ENCODE measurements at places on chromosomes 7 and 10. TPM values are rescaled to one million over a fixed set of nuclear protein-coding genes. Genes with fewer than 3 reads are reported as not detected.
A peak's percentile ranks its signal among the peaks of the same experiment; 100 is the strongest.

Gene TAS2R3
- 26.6 TPM for total RNA-seq

Gene ANKRD61
- not detected for total RNA-seq

Gene TMEM270
- total RNA-seq, result not detected

Gene STAMBPL1
- total RNA-seq, result 3.8 TPM

Gene DRGX
- total RNA-seq, result not detected

Gene MBL2
- not detected for total RNA-seq

Gene GIMAP7
- total RNA-seq, result 26.8 TPM

Gene IL2RA
- 0.28 TPM for total RNA-seq

Gene AVPI1
- total RNA-seq, result 0.51 TPM

DNA sequence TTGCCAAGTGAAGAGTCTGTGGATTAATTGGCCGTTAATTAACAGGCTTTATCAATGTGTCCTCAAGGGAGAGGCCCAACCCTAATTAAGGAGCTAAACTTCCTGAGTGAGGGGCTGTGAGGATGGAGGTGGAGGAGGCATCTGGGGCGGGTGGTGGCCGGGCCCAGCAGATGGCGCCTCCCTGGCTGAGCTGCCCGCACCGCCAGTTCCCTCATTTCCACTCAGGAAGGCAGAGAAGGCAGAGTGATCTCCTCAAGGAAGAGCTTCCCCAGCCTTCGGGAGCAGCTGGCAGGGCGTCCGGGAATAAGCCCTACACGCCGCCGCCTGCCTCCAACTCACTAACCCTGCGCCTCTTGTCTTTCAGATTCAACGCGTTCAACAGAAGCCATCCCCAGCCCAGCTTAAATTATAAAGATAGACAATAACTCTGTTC, 112.2 kb downstream of the CYTH3 start:
- DNase-seq, result peak; percentile 76

DNA sequence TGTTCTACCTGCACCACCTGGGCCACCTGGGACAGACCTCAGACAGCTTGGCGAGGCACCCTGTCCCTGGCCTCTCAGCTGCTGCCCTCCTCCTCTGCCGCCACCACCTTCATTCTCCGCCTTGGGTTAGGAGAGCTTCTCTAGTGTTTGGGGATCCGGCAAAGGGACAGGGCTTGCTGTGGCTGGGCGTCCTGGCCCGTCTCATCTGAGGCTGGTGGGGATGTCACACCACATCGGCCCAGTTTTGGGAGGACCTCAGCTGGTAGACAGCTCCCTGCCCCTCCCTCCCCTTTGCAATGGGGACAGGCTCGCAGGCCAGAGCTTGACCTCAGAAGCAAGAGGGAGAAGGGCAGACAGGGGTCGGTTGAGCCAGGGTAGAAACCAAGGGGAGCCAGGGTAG, 26.4 kb downstream of the SPOCK2 start:
- no peak for DNase-seq

- DNase-seq, result no peak
These were observed 90.5 kb downstream of the CDC14C start for GRCh38 chr7:49014870-49015269.

GRCh38 chr10:117053482-117053881, 48.5 kb upstream of the SHTN1 start:
- DNase-seq, result no peak

- DNase-seq, result no peak
These were observed 1.5 kb downstream of the ANK3 start for GRCh38 chr10:60388116-60388625.

GRCh38 chr7:8443576-8444467, 10.4 kb downstream of the NXPH1 start:
- DNase-seq, result no peak

- no peak for DNase-seq
These were observed 181.2 kb upstream of the KCND2 start for GRCh38 chr7:120091807-120092206.

GRCh38 chr7:154472343-154472742, 420.1 kb downstream of the DPP6 start:
- DNase-seq, result no peak

GRCh38 chr7:84123965-84124547, 70.5 kb downstream of the SEMA3A start:
- no peak for DNase-seq

DNA sequence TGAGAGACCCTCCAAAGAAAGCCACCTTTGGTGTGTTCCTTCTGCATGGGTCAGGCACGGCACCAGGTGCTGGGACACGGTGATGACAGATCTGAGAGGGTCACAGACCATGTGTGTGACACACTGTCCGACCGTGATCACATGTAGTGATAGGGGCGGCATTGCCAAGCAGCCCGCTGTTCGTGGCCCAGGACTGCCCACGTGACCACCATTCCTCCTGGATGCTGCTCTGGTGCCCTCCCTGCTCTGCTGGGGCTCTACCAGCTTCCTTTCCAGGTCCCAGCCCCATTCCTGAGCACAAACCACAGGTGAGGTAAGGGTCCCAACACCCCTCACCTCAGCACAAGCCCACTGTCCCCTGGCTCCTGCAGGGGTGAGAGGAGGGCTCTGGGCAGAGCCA, 10.1 kb upstream of the SLC18A3 start:
- DNase-seq, result no peak

- no peak for DNase-seq
These were observed 101.8 kb upstream of the WAC start for GRCh38 chr10:28431139-28431538.

- DNase-seq, result no peak
These were observed 145.3 kb downstream of the DYNC1I1 start for GRCh38 chr7:95917634-95918033.

DNA sequence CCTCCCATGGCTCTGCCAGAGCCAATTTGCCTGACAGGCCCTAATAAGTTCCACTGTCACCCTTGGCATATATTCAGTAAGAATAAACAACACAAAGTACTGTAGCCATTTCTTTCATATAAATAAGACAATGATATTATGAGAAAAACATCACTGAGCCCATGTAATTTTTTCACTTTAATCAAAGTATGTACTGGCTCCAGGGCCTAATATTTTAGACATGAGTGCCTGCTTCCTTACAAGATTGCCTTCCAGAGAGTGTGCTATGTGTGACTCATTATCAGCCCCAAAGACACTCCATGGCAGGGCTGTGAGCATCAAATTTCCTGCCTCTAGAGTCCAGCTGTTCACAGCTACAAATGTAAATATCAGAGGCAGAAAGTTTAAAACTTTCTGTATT, 297.6 kb downstream of the LHFPL3 start:
- no peak for DNase-seq

DNA sequence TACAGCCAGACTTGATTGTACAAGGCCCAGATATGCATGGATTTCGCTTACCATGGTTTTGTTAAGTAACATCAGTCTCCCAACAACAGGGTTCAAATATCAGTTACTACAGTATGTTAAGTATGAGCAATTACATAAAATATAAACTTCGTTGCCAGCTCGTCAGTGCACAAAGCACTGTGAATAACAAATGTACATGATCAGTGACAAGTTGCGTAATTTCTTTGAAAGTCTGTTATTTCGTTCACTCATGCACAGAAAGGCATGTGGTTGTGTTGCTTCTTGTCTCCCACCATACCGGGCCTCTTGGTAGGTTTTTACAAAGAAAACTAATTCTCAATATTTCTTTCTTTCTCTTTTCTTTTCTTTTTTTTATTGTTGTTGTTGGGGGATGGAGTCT, 12.5 kb upstream of the ZNF487 start:
- no peak for DNase-seq

DNA sequence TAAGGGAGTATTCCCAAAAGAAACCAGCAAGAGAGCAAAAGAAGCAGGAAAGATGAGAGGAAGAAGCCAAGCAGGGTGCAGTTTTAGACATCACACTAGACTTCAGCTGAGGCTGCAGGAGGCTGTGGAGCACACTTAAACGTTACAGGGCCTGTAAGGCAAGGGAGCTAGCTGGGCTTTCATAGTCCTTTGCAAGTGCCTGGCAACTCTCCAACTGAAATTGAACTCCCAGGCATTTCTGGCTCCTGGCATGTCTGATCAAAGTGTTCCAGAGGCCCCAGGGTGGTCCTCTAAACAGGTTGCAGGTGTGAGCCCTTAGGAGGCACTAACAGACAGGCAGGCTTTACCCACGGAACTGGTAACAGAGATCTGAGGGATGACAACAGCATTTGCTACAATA, 750.2 kb downstream of the XPNPEP1 start:
- no peak for DNase-seq

GRCh38 chr7:1317646-1318045, 85.0 kb downstream of the UNCX start:
- DNase-seq, result no peak

Measured in uterus (tissue), 4 donors.